Hematopoietic multipotent progenitor cell treated with erythropoietin and hydrocortisone succinate and interleukin-3 and kit ligand, for 15 days (in vitro differentiated cells): ENCODE measurements at places on chromosomes 2 and 18.

DNA sequence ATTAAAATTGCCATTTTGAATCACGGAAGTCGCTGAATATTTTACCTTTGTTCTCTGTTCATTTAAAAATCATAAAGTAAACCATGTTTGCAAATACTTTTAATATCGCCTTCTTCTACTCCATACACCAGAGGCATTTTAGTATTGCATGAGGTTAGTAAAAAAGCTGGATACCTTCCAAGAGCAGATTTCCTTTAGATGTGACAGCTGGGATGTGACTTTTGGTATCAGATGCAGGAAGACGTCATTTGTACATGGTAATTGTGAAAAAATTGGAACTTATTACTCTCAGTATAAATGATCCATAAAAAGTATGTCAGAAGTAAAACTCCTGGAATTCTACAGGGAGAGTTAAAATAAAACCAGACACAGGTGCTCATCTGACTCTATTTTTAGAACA is 89.5 kb downstream of the SLC4A10 start:
- no peak for DNase-seq

DNA sequence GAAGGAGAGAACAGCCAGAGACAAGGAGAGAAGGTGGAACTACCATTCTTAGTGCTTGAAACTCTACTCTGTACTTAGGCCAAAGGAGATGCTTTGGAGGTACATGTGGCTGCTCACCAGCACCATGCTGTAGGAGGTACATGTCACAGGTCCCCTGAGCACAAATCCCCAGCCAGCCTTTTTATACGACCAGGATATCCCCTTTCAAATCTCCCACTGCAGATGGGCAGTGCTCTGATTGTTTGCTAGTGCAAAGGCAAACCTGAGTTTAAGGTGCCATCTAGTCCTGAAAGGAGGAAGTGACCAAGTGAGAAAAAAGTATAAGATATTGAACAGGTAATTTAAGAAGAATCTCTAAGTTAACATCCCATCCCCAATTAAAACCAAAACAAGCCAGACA is 17.1 kb upstream of the TTC21B start:
- DNase-seq = no peak

- DNase-seq = no peak
Observed at GRCh38 chr2:224160917-224161316, 121.8 kb upstream of the SERPINE2 start.

DNA sequence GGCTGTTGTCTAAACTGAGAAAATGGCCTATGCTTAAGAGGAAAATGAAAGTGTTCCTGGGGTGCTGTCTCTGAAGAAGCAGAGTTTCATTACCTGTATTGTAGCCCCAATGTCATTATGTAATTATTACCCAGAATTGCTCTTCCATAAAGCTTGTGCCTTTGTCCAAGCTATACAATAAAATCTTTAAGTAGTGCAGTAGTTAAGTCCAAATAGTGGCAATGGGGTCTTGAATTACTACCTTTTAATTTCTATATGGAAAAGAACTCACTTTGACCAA is 13.8 kb upstream of the ALLC start:
- no peak for DNase-seq

GRCh38 chr18:28736223-28736622 is 559.3 kb upstream of the CDH2 start:
- DNase-seq = no peak

- no peak for DNase-seq
Observed at GRCh38 chr2:11342551-11343367, 1.7 kb downstream of the ROCK2 start.
